ENCODE measurements at places on chromosomes 2 and 18.

GRCh38 chr18:68436485-68436884, 278.4 kb downstream of the TMX3 start:
- DNase-seq: no peak
- H3K4me3 ChIP-seq: no peak overlapping the region
- H3K27me3 ChIP-seq: no peaks in the 10 kb centered on the region
- H3K36me3 ChIP-seq: no peaks in the 10 kb centered on the region
- H3K4me1 ChIP-seq: peaks cover 6% of the 10 kb centered on the region

- no peaks in the 10 kb centered on the region for H3K27me3 ChIP-seq
- no peak overlapping the region for H3K27ac ChIP-seq
- no peak overlapping the region for H3K4me3 ChIP-seq
- H3K4me1 ChIP-seq: no peaks in the 10 kb centered on the region
Observed at GRCh38 chr2:51145761-51146160, 113.8 kb upstream of the NRXN1 start.

DNA sequence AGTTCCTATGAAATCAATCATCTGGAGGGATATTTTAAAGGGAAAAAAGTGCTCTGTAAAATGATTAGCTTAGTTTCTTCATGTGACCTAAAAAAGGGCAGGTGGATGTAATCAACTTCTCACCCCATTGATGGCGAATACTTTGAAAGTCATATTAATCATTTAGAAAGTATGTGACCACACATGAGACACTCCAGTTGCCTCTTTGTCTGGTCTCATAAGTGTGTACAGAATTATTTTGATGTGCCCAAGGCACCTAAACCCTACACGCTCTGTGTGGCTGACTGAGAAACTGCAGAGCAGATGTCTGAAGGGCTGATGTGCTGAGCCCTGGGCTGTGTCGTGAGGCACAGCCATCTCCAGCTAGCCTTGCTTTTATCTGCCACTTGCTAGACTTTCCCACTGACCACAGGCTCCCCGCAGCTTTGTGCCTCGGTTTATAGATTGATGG, 26.9 kb downstream of the SGPP2 start:
- no peak overlapping the region for H3K4me3 ChIP-seq
- no peak for DNase-seq
- H3K36me3 ChIP-seq: no peaks in the 10 kb centered on the region
- H3K27ac ChIP-seq: no peak overlapping the region
- peaks cover 4% of the 10 kb centered on the region for H3K27me3 ChIP-seq

DNA sequence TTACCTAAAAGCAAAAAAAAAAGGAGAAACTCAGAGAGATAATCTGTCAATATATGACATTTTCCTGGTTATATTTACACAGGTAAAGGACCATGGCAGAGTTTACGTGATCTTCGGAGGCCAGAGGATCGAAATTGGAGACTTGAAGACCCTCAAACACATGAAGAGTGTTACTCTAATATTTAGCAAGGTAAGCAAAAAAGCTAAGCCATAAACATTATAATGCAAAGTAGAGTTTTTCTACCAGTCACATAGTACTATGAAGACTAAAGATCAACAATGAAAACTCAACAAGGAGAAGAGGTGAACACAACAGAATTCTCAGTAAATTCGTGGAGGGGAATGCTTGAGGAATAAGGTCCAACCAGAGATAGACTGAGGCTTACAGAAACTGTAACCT, 78.5 kb downstream of the L3MBTL4 start:
- no peaks in the 10 kb centered on the region for H3K36me3 ChIP-seq
- no peak for DNase-seq
- no peaks in the 10 kb centered on the region for H3K4me1 ChIP-seq
- H3K27me3 ChIP-seq: no peaks in the 10 kb centered on the region

GRCh38 chr2:235066490-235066889, 114.7 kb downstream of the SH3BP4 start:
- no peaks in the 10 kb centered on the region for H3K36me3 ChIP-seq
- no peak overlapping the region for H3K4me3 ChIP-seq
- DNase-seq: no peak
- peaks cover 7% of the 10 kb centered on the region for H3K27me3 ChIP-seq
- H3K27ac ChIP-seq: no peak overlapping the region

DNA sequence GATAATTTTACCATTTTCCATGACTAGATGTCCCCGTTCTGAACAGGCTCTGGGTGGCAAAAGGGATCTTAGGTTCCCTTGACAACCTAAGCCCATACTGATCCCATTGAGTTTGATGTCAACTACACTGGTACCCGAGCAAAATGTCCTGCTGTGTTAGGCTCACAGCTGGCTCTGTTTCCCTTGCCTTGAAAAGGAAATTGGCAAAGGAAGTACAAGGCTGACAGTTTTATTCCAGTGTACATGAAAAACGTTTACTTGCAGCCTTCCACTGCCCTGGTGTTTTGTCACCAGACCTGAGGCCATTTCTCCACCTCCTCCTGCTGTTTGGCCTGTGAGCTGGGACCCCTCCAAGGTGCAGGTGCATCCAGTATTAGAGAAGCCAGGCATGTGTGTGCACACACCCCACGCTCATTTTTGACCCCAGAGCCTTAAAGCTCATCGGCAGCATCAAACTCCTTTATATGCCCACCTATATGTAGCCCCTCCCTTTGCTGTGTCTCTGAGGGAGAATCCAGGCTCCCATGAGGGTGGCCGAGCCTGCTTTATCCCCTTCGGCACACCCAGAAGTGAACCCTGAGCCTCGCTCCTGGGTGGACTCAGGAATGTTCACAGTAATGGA, 171.3 kb downstream of the NDUFA10 start:
- no peaks in the 10 kb centered on the region for H3K4me1 ChIP-seq
- no peak for DNase-seq
- H3K36me3 ChIP-seq: no peaks in the 10 kb centered on the region
- no peak overlapping the region for H3K27ac ChIP-seq
- no peak overlapping the region for H3K4me3 ChIP-seq
- H3K27me3 ChIP-seq: peaks cover 33% of the 10 kb centered on the region

DNA sequence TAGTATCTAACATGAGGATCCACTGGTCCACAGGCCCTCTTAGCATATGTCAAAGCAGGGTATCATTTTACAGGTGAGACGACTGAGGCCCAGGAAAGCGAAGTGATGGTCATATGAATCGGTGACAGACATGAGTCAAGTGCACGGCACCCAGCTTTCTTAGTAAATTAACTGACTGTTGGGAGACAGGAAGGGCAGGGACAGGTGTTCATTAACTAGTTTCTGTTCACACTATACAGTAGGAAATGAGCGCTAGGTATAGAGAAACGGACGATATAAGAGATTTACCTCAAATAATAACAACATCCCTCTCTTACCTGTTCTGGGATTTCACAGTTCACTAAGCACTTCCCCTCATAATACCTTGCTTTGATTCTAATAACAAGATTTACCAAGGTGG, 1.7 kb upstream of the SMARCAL1 start:
- H3K36me3 ChIP-seq: peaks cover 11% of the 10 kb centered on the region
- no peak overlapping the region for H3K27ac ChIP-seq
- peaks cover 28% of the 10 kb centered on the region for H3K4me1 ChIP-seq
- peaks cover 23% of the 10 kb centered on the region for H3K27me3 ChIP-seq
- no peak overlapping the region for H3K4me3 ChIP-seq

DNA sequence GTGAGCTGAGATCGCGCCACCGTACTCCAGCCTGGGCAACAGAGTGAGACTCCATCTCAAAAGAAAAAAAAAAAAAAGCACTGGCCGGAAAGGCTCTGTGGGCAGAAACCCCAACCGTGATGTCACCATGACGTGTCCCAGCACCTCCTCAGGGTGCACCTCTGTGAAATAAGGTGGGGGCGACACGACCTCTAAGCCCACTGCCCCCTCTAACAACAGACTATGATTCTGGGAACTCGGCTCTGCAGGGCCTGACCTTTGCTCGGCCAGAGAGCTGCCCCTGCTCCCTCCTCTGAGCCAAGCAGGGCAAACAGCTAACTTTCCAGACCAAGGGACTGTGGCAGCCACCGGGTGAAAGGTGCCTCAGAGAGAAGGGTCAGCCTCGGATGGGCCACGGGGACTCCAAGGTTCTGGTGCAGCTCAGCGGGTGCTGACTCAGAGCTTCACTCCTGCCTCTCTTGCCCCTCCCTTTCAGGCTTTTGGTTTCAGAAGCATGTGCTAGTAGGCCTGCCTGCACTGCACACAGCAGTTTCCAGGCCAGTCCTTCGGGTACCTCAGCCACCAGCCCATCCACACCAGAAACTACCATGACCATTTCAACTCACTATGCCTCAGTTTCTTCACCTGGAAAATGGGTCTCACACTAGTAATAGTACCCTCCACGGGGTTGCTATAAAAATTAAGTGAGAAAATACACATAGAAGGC, 8.0 kb downstream of the TMBIM1 start:
- H3K4me1 ChIP-seq: peaks cover 65% of the 10 kb centered on the region
- peaks cover 39% of the 10 kb centered on the region for H3K36me3 ChIP-seq
- H3K27me3 ChIP-seq: no peaks in the 10 kb centered on the region
- peak overlapping the region; percentile 83 for H3K27ac ChIP-seq

GRCh38 chr2:45156605-45157004, 147.4 kb upstream of the SIX2 start:
- no peak overlapping the region for H3K27ac ChIP-seq
- no peaks in the 10 kb centered on the region for H3K4me1 ChIP-seq
- no peaks in the 10 kb centered on the region for H3K36me3 ChIP-seq
- DNase-seq: no peak
- H3K27me3 ChIP-seq: peaks cover 36% of the 10 kb centered on the region

DNA sequence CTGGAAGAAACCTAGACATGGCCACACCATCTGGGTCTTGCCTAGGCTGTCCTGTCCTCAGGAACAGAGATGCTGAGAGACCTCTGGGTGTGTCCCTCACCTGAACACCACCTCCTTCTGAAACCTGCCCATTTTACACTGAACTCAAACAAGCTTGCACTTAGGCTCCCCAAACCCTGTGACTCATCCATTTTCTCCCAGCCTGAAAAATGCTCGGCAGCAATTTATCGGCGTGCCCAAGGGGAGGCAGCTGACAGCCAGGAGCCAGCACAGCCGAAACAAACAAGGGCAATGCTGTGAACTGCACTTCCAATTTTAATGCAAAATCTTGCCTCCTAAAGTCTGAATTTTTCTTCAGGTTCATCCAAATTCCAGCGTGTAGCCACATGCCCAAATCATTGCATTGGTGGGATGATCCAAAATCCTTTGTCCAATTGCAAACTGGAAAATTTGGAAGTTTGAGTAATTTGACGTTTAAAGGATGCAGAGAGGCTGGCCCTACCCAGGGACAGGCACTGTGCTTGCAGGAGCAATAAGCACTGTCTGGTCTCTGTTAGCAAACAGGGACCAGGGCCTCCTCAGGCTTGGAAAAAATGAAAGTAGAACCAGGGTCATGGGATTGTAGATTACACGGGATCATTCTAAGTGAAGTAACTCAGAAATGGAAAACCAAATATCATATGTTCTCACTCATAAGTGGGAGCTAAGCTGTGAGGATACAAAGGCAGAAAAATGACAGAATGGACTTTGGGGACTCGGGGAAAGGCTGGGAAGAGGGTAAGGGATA, 67.7 kb downstream of the GALNT14 start:
- H3K36me3 ChIP-seq: no peaks in the 10 kb centered on the region
- no peak for DNase-seq
- H3K27ac ChIP-seq: no peak overlapping the region
- H3K4me3 ChIP-seq: no peak overlapping the region
- no peaks in the 10 kb centered on the region for H3K27me3 ChIP-seq

- H3K27ac ChIP-seq: no peak overlapping the region
- DNase-seq: no peak
- H3K4me3 ChIP-seq: no peak overlapping the region
- H3K4me1 ChIP-seq: no peaks in the 10 kb centered on the region
- no peaks in the 10 kb centered on the region for H3K27me3 ChIP-seq
- no peaks in the 10 kb centered on the region for H3K36me3 ChIP-seq
Observed at GRCh38 chr2:150417278-150417677, 70.2 kb downstream of the RND3 start.

Data from activated naive CD4-positive, alpha-beta T cell treated with anti-CD3 and anti-CD28 coated beads, Interleukin-2, amount 10 ng/mL, durations not matched to agents 7 days and 5 days (primary cell).